Fibroblast of gingiva (primary cell): ENCODE measurements at places on chromosomes 7 and 10.
A peak's percentile ranks its signal among the peaks of the same experiment; 100 is the strongest.

- DNase-seq, result peak; percentile 78
These were observed 44.9 kb downstream of the CAV1 start for GRCh38 chr7:116569737-116570136.

GRCh38 chr7:40749877-40750276, 615.1 kb downstream of the SUGCT start:
- peak; percentile 56 for DNase-seq

GRCh38 chr7:12488341-12488740, 82.2 kb upstream of the SCIN start:
- DNase-seq, result no peak

- no peak for DNase-seq
These were observed 152.9 kb downstream of the ADAM12 start for GRCh38 chr10:126235091-126235978.

DNA sequence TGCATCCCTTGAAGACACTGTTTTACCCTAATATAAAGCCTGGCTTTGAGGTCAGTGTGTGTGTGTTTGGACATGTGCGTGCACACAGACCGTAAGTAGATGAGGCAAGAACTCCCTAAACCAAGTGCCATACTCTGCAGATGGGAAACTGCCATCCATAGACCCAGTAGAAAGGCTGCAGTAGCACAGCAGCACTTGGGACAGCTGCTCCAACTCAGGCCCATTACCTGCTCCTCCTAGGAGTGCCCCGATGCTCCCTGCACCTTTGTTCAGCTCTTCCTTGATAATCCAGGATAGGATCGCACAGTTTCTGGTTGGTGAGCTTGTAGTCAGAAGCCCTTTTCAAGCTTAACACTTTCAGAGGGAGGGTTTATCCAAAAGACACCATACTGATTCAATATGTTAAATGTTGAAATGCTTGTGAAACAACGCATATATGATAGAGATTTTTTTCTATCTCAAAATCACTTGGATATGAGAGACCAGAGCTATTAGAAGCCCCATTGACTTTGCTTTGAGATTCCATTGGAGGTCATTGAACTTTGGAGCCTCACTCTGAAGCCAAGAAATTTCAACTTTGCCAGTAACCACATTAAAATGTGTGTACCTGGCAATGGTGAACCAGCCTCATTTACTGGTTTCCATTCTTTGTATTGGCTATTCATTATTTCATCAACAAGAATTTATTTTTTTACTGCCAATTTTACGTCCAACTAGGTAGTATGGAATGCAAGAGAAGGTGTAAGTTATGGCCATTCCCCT, 757.0 kb upstream of the GALNT17 start:
- no peak for DNase-seq

- DNase-seq, result no peak
These were observed 207.8 kb downstream of the TFEC start for GRCh38 chr7:115822801-115823200.

GRCh38 chr10:110370006-110370405, 65.3 kb upstream of the SMNDC1 start:
- DNase-seq, result no peak

DNA sequence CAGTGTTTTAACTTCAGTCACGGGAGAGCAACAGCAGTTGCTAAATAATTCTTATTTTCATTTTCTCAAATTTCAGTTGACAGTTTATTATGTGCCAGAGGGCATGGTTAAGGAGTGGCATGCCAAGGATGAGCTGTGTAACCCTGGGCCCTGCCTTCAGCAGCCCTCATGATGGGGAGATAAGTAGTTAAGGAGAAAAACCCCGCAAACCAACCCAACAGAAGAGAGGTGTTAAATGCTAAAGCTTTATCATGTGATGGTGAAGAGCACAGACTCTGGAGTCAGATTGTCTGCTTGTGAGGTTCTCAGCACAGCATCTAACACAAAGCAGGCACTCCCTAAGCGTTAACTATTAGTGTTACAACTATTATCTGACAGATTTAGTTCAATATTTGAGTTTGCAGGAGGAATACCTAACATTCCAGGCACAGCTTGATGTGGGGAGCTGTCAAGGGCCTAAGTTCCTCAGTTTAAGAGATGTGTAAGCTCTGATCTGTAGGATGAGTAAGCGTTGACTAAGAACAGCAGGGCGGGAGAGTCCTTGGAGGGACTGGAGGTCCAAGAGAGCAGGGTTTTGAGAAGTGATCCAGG, 29.6 kb downstream of the STAM start:
- peak; percentile 76 for DNase-seq

- DNase-seq, result no peak
These were observed 15.3 kb upstream of the TSGA13 start for GRCh38 chr7:130701650-130702049.

DNA sequence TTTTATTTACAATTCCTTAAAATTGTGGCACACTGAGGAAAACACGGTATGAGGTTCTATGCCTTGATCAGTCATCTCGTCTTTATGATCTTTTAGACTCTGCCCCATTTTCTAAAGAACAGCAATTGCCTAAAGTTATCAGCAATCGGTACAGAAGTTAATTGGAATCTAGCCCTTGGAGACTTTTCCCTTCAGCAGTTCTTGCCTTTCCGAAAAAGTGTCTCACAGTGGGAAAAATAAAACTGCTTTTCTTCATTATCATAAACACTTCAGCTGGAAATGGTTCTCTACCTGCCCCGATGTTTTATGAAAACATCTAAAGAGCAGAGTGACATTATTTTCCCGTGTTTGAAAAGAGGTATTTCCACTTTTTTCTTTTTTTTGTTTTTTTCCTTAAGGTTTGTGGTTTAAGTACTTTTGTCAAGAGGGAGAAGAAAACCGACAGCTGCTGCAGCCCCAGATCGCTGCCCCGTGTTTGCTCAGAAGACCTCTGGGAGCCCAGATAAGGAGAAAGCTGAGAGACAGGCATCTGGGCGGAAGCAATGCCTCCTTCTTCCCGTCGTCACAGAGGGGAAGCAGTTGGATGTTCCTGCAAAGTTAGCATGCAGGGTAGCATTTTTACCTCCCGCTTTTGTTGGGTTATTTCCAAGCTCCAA, 149.7 kb downstream of the FRMD4A start:
- DNase-seq, result no peak

- no peak for DNase-seq
These were observed 412.4 kb upstream of the NRP1 start for GRCh38 chr10:33746836-33747268.

DNA sequence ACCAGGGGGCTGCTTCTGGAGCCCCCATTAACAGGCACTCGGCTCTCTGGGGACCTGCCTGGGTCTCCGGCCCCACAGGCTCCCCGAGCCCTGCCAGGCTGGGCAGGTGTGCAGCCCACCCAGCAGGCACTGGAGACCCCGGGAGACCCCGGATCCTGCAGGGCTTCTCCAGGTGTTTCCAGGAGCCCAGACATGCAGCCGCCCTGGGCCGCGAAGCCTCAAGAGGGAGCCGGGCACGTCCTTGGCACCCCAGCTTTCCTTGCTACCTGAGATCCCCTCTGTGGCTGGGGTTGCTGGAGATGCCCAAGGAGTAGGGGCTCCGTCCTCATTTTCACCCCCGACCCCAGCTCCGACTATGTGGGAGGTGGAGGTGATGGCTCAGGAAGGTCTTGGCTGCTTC, 7.7 kb upstream of the AMZ1 start:
- DNase-seq, result no peak

- DNase-seq, result no peak
These were observed 144.7 kb downstream of the CCSER2 start for GRCh38 chr10:84473136-84473535.

DNA sequence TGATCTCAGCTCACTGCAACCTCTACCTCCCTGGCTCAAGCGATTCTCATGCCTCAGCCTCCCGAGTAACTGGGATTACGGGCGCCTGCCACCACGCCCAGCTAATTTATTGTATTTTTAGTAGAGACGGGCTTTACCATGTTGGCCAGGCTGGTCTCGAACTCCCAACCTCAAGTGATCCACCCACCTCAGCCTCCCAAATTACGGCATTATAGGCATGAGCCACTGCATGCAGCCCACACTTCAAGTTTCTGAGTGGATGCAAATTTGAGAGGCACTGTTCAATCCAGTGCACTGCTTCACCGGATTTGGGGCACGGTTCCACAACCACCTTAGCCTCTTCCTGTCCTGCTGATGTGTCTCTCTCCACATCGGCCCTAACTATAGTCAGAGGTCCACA, 16.5 kb downstream of the CNPY1 start:
- no peak for DNase-seq

GRCh38 chr10:131982185-131982756, 548 bp upstream of the BNIP3 start:
- DNase-seq, result no peak

- DNase-seq, result peak; percentile 85
These were observed 90.9 kb downstream of the TPST1 start for GRCh38 chr7:66296001-66296521.

DNA sequence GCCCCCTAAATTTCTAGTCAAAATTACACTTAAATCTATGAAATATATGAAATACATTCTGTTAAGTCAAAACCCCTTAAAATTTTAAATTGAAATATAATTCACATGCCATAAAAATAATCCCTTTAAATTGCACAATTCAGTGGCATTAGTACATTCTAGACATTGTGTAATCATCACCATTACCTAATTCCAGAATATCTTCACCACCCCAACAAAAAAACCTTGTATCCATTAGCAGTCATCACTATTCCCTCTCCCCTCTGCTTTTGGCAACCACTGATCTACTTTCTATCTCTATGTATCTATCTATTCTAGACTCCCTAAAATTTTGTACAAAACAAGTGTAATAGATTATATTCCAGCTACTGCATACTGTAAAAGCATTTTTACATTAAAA, 261.2 kb downstream of the GLI3 start:
- DNase-seq, result peak; percentile 67

- DNase-seq, result no peak
These were observed 53.3 kb downstream of the PCLO start for GRCh38 chr7:83109352-83109751.

DNA sequence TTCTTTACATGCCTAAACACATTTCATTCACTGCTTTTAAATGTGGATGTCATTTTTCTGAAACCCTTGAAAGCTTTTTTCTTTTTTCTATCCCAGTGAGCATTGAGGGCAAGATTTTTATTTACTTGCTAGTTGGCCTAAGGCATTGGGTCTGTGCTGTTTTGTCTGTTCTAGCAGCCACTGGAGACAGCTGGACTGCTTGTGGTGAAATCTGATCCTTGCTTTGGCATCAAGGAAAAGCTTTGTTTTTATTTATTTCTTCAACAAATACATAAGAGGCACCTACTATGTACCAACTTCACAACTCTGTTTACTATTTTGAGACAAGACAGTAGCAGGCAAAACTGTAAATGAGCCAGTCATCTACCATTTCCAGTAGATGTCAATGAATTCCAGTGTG, 28.4 kb upstream of the PDLIM1 start:
- DNase-seq, result peak; percentile 37

DNA sequence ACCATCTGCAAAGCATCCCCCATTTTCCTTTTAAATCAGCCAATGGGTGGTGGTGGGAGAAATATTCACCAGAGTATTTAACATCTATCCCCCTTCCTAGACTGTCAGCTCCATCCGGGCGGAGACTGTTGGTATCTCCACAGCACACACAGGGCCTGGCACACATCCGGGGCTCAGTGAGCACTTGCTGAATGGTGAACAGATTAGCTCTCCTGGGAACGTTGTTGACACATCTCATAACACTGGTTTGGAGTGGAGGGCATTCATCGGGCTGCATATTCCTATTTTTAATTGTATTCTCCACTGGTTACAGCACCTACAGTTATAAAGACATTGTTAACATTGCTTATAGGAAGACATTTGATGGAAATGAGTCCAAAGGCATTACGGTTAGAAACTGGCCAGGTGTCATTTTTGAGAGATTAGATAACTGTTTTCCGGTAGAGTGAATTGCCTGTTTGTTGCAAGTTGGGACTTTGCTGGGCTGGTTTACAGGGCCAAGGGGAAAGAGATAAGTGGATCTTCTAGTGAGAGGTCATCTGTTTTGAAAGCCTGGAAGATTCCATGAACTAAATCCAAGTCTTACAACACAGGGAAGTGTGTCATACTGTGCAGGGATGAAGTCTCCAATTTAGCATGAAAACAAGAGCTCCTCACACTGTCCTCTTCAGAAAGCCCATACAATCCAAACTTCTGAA, 101.8 kb downstream of the EGFR start:
- peak; percentile 79 for DNase-seq

DNA sequence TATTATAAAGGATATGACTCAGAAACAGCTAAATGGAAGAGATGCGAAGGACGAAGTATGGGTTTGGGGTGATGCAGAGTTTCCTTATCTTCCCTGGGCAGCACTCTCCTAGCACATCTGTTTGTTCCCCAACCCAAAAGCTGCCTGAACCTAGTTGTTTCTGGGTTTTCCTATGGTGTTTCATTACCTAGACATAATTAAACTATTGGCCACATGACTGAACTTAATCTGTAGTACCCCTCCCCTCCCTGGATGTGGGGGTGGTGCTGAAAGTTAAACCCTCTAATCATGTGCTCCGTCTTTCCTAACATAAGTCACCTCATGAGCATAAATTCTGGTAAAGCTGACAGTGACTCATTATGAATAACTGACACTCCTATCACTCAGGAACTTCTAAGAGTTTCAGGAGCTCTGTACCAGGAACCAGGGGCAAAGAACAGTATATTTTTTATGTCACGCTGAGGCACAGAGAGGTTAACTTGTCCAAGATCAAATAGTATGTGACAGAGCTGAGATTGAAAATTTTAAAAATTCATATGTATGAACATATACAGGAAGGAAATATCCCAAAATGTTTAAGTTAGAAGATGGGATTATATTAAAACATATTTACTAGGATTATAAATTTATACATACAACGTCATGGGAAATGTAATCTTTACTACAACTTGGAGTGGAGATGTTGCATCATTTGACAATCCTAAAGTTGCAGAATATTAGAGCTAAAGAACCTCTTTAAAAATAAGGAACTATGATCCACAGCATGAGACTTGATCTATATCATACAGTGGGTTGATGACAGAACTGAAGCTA, 4.8 kb downstream of the STRIP2 start:
- DNase-seq, result peak; percentile 33

DNA sequence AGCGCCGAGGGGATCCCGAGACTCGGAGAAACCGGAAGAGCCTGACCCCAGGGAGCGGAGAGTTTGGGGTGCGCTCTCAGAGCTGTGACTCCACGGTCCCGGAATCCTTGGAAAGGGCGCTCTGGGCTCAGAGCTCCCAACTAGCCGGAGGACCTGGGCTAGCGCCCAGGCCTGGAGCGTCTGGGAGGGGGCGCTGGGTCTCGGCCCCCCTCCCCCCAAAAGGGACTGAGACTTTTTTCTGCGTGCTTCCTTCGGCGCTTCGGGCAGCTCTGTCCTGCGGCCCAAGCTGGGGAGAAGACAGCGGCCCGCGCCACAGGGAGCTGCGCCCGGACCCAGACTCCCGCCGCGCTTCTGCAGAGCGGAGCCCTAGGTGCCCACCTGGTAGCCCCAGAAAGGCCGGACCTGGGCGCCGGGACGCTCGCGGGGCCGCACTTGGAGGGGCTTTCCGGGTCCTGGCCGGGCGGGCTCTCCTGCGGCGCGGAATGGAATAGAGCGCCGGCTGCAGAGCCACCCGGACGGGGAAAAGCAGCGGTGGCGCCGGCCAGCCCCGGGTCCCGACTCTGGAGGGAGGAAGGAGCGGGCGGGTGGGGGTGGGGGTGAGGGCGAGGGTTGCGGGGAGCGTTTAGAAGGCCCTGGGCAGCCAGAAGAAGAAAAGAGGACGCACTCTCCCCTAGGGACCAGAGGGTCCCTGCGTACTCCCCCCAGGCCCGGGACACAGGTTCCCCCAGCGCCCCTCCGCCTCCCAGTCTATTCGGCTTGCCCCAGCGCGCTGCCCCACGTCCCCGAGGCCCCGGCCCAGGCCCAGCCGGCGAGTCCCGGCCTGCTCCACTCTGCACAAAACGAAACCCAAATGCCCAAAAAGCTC, 4.7 kb downstream of the ZNF503 start:
- no peak for DNase-seq

- no peak for DNase-seq
These were observed 6.9 kb upstream of the LDB3 start for GRCh38 chr10:86661161-86662025.
